ENCODE measurements at places on chromosomes 4 and X.

DNA sequence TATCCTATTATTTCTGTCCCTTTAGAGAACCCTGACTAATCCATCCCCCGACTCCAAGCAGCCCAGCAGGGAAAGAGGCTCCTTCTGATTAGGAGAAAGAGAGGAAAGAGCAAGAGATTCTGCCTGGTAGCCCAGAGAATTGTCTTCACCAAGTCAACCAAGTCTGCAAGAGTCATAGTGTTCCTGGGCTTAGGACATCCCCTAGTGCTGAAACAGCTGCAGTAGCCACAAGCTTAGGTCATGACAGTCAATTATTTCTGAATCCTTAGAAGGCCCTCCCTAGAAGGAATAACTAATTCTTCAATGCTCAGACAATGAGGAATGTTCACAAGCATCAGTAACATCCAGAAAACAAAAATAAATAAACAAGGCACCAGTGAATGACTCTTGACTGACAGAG is 480.3 kb upstream of the GRIA3 start:
- no peak for DNase-seq

- no peak for DNase-seq
Measured at GRCh38 chr4:168723020-168723419, 226.2 kb downstream of the PALLD start.

GRCh38 chr4:152620915-152621314 is 58.9 kb downstream of the TMEM154 start:
- no peak for DNase-seq

GRCh38 chr4:17448689-17449088 is 63.2 kb downstream of the QDPR start:
- no peak for DNase-seq

DNA sequence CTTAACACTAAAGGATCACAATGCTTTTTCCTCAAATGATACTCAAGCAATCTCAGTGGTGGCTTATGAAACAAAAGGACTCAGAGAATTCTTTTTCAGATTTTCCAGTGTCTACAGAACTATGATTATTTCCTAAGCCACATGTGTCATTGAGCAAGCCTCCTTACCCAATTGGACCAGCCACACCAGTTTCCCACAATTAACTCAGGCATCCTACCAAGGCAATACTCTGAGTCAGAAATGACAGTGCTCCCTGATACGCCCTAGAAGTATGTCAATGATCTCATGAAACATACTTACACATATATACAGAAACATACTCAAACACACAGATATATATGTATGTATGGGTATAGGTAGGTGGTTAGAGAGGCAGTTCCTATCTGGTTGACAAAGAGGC is 4.8 kb downstream of the ADAMTS3 start:
- DNase-seq = no peak

DNA sequence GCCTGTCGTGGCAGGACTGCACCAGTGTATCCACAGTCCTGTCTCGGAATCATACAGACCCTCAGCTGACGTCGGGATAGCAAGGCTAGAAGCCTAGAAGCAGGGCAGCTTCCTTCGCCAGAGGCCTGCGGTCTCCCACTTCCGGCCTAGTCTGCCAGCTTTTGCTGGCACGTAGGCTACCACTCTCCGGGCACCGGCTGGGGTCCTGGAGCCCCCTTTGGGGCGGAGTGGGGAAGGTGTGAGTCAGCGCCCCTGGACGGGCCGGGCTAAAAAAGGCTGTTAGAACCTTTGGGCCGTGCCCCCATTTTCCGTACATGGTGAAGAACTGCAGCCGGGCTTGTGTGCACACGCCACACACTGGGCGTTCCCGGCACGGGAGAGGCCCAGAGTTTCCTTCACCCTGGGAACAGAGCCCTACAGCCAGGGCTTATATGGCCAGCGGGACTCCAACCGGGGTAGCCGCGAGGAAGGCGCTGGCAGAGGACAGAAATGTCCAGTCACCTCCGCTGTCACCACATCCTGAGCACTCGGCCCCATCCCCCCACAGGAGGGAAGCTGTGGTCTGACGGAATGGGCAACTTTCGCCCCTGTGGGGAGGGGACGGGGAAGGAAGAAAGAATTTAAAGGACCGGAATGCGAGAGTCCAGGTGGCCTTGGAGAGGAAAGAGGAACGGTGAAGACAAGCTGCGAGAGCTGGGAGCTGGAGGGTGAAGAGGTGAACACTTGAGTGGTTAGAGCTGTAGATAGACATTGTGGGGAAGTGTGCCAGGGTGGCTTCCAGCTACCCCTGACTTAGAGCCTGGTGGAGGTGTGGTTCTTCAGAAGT is 4.6 kb downstream of the MAGIX start:
- peak; percentile 45 for DNase-seq

- DNase-seq = no peak
Measured at GRCh38 chr4:1333256-1333655, 13.8 kb upstream of the UVSSA start.

DNA sequence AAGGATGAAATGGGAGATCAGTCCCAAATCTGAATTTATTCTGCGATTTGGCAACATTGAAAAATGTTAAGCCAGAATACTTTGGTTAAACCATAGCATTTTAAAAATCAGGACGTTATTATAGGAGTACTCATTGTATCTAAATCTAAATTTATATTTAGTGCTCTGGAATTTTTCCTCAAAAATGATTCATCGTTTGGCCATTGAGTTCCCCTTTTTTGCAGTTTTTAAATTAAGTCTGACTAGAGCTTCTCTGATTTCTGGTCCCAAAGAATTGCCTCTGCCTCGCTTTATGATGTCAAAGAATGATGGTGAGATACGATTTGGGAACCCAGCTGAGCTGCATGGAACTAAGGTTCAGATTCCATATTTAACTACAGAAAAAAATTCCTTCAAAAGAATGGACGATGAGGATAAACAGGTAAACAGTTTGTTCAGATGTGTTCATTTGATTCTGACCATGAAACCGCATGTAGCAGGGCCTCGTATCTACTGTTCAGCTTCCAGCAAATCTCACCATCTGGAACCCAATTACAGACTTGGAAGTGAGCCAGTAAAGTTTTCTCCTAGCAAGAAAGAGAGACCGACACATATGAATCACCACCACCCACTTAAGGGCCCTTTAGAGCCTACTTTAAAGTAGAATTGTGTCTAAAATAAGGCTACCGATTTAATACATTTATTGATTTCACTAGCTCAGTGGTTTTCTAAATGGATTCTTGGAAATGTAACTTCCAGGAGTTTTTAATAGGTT is 75.6 kb downstream of the REPS2 start:
- DNase-seq = no peak

- no peak for DNase-seq
Measured at GRCh38 chr4:42653626-42654560, 3.0 kb downstream of the ATP8A1 start.

- DNase-seq = no peak
Measured at GRCh38 chr4:24877868-24878635, 34.8 kb downstream of the CCDC149 start.

DNA sequence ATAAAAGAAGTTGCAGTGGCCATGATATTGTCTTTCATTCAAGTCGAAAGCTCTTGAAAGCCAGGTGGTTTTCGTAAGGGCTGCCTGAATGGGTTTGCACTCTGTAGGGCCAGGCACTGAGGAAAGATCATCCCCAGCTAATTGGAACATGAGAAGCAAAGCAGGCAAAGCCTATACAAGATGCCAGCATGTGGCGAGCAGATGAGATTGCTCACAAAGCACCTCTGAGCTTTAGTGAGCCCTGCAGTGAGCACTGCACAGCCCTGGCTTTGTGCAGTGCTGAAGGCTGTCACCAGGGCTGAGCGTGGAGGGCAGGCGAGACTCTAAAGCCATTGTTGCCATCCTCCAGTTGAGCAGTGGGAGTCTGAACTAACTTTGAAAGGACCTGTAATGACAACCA is 53.8 kb downstream of the HADH start:
- DNase-seq = no peak

GRCh38 chrX:10597871-10598270 is 22.5 kb downstream of the MID1 start:
- no peak for DNase-seq

DNA sequence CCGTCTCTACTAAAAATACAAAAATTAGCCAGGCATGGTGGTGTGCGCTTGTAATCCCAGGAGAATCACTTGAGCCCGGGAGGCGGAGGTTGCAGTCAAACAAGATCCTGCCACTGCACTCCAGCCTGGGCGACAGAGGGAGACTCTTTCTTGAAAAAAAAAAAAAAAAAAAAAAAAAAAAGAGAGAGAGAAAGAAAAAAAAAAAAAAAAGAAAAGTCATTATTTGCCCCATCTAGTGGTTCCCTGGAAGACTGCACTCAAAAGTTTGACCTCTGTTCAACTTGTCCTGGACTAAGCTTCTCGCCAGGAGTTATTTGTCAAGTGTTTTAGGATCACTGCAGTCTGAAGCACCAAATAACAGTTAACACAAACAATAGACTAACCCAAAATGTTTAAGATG is 45.3 kb upstream of the KCTD8 start:
- no peak for DNase-seq

GRCh38 chr4:24734511-24734910 is 60.9 kb upstream of the SOD3 start:
- DNase-seq = no peak

- DNase-seq = no peak
Measured at GRCh38 chrX:41384051-41384705, 50.2 kb downstream of the DDX3X start.

DNA sequence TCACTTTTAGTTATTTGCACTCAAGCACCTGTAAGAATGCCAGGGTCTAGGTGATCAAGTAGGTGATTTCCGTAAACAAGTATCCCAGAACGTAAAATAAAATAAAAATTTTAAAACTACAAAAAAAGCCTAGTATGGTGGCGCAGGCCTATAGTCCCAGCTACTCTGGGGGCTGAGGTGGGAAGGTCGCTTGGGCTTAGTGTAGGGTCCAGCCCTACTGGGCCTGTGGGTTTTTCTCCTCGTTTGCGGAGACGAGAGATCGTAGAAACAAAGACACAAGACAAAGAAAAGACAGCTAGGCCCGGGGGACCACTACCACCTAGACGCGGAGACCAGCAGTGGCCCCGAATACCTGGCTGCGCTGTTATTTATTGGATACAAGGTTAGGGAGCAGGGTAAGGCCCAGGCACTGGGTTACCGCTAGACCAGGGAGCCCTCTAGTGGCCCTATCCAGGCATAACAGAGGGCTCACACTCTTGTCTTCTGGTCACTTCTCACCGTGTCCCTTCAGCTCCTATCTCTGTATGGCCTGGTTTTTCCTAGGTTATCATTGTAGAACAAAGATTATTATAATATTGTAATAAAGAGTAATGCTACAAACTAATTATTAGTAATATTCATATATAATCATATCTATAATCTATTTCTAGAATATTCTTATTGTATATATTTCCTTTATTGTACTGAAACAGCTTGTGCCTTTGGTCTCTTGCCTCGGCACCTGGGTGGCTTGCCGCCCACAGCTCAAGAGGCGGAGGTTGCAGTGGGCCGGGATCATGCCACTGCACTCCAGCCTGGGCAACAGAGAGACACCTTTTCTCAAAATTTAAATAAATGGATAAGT is 38.4 kb downstream of the SAGE1 start:
- no peak for DNase-seq

- no peak for DNase-seq
Measured at GRCh38 chr4:40325406-40326019, 9.6 kb upstream of the CHRNA9 start.

DNA sequence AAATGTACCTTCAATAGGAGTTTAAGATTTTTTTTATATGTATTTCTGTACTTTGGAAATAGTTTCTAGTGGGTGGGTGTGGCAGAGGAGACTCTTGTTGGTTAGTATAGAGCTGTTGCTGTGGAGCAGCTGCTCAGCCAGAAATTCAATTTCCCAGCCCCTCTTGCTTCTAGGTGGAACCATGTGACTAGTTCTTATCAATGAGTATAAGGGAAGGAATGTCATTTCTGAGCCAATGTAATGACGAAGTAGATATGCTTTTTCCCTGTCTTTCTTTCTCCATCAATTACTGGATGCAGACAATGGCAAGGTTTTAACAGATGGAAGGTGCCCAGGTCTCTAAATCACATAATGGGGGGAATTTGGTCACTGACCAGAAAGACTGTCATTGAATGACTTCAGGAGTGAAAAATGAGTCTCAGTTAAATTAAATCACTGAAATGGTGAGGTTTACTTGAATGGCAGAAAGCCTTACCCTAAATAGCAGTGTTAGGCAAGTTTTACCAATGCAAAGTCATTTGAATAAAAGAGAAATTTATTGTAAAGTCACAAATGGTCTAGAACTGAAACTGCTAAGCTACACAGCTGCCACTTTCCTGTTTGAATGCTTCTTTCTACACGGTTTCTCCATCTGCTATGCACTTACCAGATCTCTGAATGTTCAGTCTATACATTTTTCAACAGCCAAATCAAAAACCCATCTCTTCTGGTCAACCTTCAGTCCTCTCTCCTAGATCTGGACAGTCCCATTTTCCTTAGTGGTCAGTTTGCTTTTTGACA is 795.4 kb upstream of the MAGEB2 start:
- DNase-seq = no peak

DNA sequence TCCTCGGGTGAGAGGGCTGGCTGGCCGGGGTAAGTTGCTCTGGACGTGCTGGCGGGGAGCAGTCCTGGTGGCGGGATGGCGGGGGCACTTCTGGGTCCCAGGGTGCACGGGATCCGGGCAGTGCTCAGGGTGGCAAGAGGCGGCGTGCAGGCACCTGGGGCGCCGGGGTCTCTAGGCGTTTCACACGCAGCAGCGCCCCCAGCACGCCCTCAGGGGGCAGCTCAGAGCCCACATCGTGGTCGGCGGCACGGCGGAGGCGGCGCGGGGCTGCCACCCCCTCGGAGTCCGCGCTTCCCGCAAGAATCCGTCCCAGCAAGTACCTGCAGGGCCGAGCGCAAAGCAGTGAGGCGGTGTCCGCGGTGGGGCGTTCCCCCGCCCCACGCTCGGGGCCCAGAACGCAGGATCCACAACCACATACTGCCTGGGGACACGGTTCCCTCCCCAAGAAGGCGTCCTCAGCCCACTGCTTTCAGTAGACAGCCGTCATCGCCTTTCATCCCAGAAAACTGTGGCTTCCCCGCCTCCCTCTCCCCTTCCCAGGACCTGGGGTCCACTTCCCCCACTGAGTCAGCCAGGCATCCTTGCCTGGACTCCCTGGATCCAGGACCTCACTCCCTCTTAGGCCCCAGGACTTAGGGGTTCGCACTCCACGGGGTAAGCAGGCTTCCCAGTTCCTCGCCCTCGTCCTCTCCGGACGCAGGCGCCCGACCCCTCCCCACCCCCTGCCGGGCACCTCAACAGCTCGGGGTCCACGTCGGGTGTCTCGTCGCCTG is 4.1 kb downstream of the PCSK1N start:
- DNase-seq = no peak

GRCh38 chr4:53804719-53805118 is 213.4 kb upstream of the LNX1 start:
- DNase-seq = no peak

GRCh38 chrX:74550295-74550802 is 64.1 kb downstream of the RLIM start:
- peak; percentile 61 for DNase-seq

DNA sequence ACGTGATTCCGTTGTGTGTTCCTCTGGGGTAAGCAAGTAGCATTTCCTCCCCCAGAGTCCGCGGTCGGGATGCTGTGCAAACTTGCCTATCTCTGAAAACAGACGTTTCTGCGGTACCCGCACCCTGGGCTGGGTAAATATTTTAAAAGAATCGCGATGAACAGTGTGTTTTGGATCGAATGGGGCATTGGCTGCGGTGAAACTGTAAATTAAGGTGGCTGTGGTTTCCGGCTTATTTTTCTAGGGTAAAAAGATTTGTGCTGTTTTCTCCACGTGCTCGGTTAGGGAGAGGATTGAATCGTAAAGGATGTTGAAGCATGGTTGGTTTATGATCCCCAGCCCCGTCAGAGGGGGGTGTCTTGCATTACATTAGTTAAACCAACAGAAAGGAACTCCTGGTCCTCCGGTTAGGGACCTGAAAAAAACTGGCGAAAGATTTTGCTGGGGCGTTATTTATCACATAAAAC is 1.2 kb downstream of the HHIP start:
- no peak for DNase-seq

Data from stimulated activated CD8-positive, alpha-beta memory T cell treated with anti-CD3 and anti-CD28 coated beads, Interleukin-15, amount 100 ng/mL, for 4 hours (primary cell).